ENCODE measurements at places on chromosomes 1 and 21. TPM values are rescaled to one million over a fixed set of nuclear protein-coding genes. Genes with fewer than 3 reads are reported as not detected.

GRCh38 chr1:19315378-19316198, 3.5 kb downstream of the SLC66A1 start:
- ATAC-seq = no peak

- peak; percentile 12 for ATAC-seq
These were observed 782 bp downstream of the PCAT6 start for GRCh38 chr1:202811296-202812175.

DNA sequence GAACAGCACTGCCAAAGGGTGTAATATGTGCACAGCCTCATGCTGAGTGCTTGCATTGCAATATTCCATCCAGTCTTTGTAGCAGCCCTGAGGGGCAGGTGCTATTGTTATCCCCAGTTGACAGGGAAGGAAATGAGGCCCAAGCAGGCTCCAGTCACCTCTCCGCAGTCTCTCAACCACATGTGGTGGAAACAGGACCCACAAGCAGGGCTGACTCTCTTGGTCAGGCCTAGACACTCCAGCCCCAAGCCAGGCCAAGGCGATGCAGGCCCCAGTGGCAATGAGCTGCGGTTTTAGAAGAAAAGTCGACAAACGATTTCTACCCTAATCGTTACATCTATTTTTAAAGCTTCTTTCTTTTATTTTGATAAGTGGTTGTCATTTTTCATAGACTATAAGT, 52.6 kb upstream of the GADD45A start:
- no peak for ATAC-seq

GRCh38 chr1:26372039-26372438, 511 bp downstream of the ZNF683 start:
- ATAC-seq = peak; percentile 64

DNA sequence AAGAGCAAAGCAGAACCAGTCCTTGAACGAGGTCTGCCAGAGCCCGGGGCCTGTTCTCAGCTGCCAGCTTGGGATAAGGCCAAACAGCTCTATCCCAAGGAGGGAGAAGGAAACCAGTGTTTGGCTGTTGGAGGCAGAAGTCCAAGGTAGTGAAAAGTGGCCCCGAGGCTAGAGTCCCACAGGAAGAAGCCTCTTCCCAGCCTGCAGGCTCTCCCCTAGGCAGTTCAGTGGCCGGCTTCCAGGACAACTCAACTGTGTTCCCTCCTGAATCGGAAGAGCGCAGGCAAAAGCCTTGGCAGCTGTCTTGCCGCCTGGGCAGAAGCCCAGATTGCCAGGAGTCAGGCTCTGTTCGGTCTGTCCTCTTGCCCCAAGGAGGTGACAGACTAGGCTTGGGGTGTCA, 19.3 kb downstream of the QSOX1 start:
- no peak for ATAC-seq

DNA sequence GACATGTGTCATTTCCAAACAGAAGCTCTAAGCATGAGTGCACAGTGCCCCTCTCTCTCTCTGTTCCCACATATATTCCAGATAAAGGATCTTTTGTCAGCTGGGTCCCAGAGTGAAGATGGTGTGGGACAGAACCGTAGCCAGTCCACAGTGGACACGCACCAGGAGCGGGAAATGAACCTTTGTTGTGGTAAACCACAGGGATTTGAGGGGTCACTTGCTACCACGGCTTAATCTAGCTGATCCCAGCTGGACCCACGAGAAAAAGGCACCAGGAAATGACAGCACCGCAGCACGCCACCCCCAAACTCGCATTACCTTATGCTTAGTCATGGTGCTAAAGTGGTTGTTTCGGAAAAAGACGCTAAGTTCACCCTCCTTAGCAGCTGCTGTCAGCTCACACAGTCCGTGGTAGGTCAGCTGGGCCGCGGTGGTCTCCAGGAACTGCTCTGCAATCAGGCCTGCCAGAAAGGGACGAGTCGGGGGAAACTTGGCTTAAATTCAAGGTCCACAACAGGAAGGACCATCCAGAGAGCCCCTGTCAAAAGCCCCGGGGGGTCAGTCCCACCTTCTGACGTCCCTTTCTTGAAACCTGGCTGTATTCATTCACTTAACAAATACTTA, 7.5 kb downstream of the MINDY1 start:
- ATAC-seq = no peak

GRCh38 chr1:63555480-63555879, 32.2 kb downstream of the EFCAB7 start:
- no peak for ATAC-seq

DNA sequence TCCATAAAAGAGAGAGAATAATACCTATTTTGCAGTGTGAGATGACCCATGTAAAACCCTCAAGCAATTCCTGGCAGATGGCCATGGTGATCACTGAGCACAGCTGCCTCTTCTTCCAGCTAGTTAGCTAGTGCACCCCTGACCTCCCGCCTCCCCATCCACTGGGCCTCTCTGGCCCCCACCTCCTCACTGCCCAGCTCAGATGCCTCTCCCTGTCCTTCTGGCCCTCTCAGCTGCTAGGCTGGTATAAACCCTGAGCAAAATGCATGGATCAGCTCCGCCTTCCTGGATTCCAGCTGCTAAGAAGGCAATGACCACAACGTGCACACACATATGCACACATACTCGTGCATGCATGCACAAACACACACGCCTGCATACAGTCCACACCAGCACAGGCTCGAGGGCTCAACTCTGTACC, 117.2 kb downstream of the DMRTB1 start:
- no peak for ATAC-seq

GRCh38 chr1:118143121-118143520, 41.9 kb downstream of the SPAG17 start:
- peak; percentile 35 for ATAC-seq

DNA sequence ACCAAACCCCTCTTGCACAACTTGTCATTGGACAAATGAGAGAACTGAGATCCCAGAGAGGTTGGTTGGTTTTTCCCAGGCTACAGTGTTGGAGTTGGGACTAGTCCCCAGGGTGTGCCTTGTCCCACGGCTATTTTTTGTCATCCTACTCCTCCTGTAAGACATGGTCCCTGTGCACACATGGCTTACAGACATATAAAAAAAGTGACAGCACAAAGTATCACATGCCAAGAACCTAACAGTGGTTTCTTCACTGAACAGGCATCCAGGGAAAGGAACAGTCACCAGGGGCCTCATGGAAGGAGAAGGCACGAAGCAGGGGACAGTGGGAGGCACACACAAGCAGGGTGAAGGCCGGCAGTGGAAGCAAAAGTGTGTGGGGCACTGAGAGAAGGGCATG, 36.5 kb downstream of the SERBP1 start:
- no peak for ATAC-seq

DNA sequence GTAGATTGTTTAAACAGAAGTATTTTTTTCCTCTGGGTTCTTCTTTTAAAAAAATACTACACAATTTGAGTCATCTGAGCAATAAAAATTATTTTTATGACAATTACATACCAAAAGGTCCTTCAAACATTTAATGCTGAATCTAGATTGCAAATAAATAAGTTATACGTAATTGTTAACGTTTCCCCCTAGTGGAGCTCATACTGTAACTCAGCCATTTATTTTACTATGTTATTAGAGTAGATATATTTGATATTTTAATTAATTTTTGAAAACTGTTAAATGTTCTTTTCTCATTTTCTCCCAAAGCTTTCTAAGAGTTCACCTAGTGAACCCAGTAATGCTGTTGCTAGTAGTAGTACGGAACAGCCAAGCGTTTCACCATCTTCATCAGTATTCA, 33.5 kb downstream of the ZMYM1 start:
- ATAC-seq = no peak

- no peak for ATAC-seq
These were observed 35.6 kb downstream of the MSTO1 start for GRCh38 chr1:155645648-155646047.

GRCh38 chr1:236421850-236422516, 27.9 kb downstream of the EDARADD start:
- no peak for ATAC-seq

DNA sequence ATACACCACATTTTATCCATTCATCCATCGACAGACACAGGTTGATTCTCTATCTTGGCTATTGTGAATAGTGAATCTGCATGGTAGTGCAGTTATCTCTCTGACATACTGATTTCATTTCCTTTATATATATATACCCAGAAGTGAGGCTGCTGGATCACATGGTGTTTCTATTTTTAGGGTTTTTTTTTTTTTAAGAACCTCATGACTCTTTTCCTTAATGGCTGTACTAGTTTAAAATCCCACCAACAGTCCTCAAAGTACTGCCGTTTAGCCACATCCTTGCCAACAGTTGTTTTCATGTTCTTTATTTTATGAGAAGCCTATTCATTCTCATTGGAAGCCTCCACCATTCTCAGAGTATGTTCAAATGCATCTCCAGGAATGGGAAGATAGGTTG, 258.7 kb upstream of the SNX7 start:
- ATAC-seq = no peak

- peak; percentile 79 for ATAC-seq
These were observed 6.4 kb downstream of the HUNK start for GRCh38 chr21:31879241-31879650.

DNA sequence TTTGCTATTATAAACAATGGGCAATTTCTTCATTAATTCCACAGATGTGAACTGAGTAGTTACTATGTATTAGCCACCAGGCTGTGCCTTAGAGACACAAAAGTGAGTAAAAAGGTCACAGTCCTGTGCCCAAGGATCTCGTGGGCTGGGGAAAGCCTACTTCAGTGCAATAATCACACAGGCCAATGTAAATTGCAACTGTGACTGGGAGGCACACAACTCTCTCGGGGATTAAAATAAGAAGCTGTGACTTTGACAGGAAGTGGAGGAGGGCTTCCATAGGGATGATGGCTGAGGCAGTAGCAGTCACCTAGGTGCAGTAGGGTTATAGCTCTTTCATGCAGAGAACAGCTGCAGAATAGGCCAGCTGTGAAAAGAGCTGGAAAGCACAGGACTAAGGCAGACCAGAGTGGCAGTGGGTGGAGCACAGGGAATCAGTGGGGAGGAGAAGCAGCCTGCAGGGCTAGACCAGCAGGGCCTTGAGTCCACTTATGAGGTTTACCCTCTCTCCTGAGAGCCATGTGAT, 121.9 kb downstream of the MAB21L3 start:
- peak; percentile 28 for ATAC-seq

GRCh38 chr1:65198096-65198495, 50.1 kb downstream of the AK4 start:
- no peak for ATAC-seq

GRCh38 chr1:154735061-154735803, 127.2 kb upstream of the ADAR start:
- ATAC-seq = no peak

- no peak for ATAC-seq
These were observed 6.7 kb downstream of the CAP1 start for GRCh38 chr1:40047276-40047675.

DNA sequence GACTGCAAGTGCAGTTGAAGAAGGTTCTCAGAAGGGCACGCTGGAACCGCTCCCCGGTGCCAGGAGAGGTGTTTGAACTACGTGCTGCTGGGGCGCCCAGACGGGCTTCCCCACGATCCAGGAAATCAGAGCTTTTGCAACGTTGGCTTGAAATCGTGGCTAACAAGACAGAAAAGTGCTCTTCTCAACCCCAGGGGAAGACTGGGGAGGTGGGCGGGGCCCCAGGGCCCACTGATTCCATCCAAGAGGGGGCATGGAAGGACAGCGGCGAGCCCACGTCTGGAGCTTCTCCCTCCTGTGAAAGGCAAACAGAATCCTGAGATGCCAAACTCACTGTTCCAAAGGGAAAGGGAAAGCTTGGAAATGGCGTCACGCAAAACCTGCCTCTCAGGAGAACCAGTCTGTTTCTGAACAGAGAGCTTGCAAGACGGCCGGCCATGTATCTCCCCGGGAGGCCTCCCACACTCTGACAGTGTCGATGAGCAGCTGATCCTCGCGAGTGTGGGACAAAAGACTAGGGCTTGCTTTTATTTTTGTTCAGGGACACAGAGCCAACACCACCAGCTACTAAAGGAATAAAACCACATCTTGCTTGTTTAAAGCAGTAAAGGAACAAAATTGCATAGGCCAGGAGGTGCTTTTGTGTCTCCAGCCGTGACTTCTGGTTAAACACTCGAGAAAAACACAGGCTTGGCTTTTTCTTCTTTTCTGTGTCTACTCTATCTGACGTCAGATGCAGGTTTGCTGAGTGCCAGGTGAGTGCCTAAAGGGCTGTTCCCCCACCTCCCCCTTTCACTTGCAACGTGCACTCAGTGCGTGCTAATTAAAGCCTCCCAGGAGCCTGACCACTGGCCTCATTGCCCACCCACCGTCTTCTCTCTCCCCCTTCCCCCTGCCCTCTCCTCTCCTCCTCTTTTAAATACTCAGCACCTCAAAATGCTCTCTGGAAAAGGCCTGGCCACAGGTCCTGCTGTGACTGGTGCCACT, 41.5 kb downstream of the LRRC3 start:
- no peak for ATAC-seq

DNA sequence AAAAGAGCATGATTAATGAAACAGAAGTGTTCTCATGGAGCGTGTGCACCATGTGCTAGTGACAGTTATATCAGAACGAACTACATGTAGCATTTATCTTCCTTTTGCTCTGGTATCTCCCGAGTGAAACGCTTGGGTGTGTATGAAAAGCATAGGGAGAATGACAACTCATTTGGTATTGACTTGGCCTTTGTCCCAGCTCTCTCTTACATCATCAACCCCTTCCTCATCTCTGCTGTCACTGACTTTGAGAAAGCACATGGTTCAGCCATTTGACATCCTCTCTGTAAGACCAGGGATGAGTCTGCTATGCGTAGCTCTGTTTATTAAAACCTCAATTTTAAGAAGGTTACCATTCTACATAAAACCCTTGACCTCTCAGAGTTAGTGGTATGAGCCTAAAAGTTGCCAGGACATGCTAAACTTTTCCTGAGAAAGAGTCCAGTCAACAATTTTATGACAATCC, 201.0 kb downstream of the NRIP1 start:
- ATAC-seq = no peak

- ATAC-seq = no peak
These were observed 52.1 kb upstream of the ETV3 start for GRCh38 chr1:157189986-157190982.

- ATAC-seq = no peak
These were observed 17.4 kb upstream of the FAM89A start for GRCh38 chr1:231057410-231057809.

NMNAT2 gene
- 0.04 TPM for total RNA-seq

DEGS1 gene
- total RNA-seq = 31.3 TPM

VPS45 gene
- 22.4 TPM for total RNA-seq

BRINP3 gene
- total RNA-seq = not detected

ACKR1 gene
- 17.6 TPM for total RNA-seq

EYA3 gene
- total RNA-seq = 18.9 TPM

CFHR2 gene
- total RNA-seq = not detected

S100A9 gene
- total RNA-seq = 34,355 TPM

OR10J1 gene
- total RNA-seq = not detected

CHODL gene
- total RNA-seq = 0.72 TPM

TTC24 gene
- total RNA-seq = not detected

FMO2 gene
- 113 TPM for total RNA-seq

CFAP141 gene
- total RNA-seq = not detected

KCNC4 gene
- total RNA-seq = 5.8 TPM
